A549 treated with AZD2906 at 1 μM for 4 hours (cell line): ENCODE measurements at places on chromosomes 7 and 10. TPM values are rescaled to one million over a fixed set of nuclear protein-coding genes. Genes with fewer than 3 reads are reported as not detected.

The CALD1 gene
- total RNA-seq: 147 to 258 TPM (median 211 TPM) in 5 replicates

The HYAL4 gene
- total RNA-seq: 0.05 TPM in 1 of 5 replicates, not detected in the others

The TMEM213 gene
- total RNA-seq: not detected in 5 replicates

The PKD1L1 gene
- 0.09 to 0.29 TPM (median 0.12 TPM) in 5 replicates for total RNA-seq

The ZFYVE27 gene
- 18.6 to 23.2 TPM (median 22.0 TPM) in 5 replicates for total RNA-seq

The ATG9B gene
- total RNA-seq: 0.28 to 0.88 TPM (median 0.71 TPM) in 5 replicates

The EBF3 gene
- total RNA-seq: 0.13 to 0.33 TPM (median 0.20 TPM) in 5 replicates

The SPACDR gene
- 0.77 to 0.92 TPM (median 0.85 TPM) in 5 replicates for total RNA-seq

The CCDC7 gene
- total RNA-seq: 0.52 to 0.82 TPM (median 0.72 TPM) in 5 replicates

The MEST gene
- 32.9 to 39.0 TPM (median 38.2 TPM) in 5 replicates for total RNA-seq

The COL13A1 gene
- total RNA-seq: 0.17 to 0.32 TPM (median 0.29 TPM) in 5 replicates

The MET gene
- total RNA-seq: 60.6 to 91.7 TPM (median 72.1 TPM) in 5 replicates

The GARIN1A gene
- 0.10 to 0.67 TPM (median 0.49 TPM) in 5 replicates for total RNA-seq

The TEX47 gene
- total RNA-seq: not detected in 5 replicates

The PPA1 gene
- total RNA-seq: 224 to 282 TPM (median 236 TPM) in 5 replicates

The MKI67 gene
- 51.6 to 79.2 TPM (median 58.9 TPM) in 5 replicates for total RNA-seq

The ZNF853 gene
- 1.9 to 2.8 TPM (median 2.5 TPM) in 5 replicates for total RNA-seq

The VWDE gene
- total RNA-seq: 0.31 to 0.63 TPM (median 0.50 TPM) in 5 replicates

The BHLHA15 gene
- total RNA-seq: 0.55 to 0.88 TPM (median 0.63 TPM) in 5 replicates

The RNF133 gene
- total RNA-seq: not detected in 5 replicates

The ZNF467 gene
- total RNA-seq: 0.92 to 1.6 TPM (median 1.2 TPM) in 5 replicates

The GATA3 gene
- total RNA-seq: 4.0 to 4.7 TPM (median 4.5 TPM) in 5 replicates

The MKX gene
- total RNA-seq: not detected in 5 replicates

The CC2D2B gene
- 0.08 to 0.44 TPM (median 0.34 TPM) in 4 of 5 replicates, not detected in the other for total RNA-seq

The ZEB1 gene
- 5.5 to 9.2 TPM (median 7.2 TPM) in 5 replicates for total RNA-seq

The SLC29A4 gene
- 10.7 to 16.2 TPM (median 13.2 TPM) in 5 replicates for total RNA-seq

The DDC gene
- total RNA-seq: 0.54 to 1.4 TPM (median 0.93 TPM) in 5 replicates
